Choroid plexus epithelial cell (primary cell): ENCODE measurements at places on chromosomes 3 and 15.
A peak's percentile ranks its signal among the peaks of the same experiment; 100 is the strongest.

DNA sequence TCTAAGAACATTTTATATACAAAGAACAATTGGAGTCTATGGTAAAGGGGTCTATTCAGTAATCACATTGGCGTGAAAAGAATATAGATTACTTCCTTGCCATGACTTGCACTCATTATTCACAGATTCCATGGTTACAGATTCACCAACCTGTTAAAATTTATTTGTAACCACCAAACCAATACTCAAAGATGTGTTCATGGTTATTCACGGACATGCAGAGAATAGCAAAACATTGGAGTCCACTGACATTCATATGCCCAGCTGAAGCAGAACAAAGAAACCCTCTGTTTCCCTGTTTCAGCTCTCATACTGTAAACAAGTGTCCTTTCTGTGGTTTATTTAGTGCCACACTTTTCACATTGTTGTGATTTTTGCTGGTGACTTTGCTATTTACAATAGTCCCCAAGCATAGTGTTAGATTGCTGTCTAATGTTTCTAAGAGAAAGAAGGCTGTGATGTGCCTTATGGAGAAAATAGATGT, 185.8 kb upstream of the TTC14 start:
- DNase-seq, result no peak

- no peak for DNase-seq
Measured at GRCh38 chr15:40306908-40307307, 827 bp downstream of the PLCB2 start.

GRCh38 chr3:15520185-15520584, 1.3 kb downstream of the COLQ start:
- DNase-seq, result no peak

DNA sequence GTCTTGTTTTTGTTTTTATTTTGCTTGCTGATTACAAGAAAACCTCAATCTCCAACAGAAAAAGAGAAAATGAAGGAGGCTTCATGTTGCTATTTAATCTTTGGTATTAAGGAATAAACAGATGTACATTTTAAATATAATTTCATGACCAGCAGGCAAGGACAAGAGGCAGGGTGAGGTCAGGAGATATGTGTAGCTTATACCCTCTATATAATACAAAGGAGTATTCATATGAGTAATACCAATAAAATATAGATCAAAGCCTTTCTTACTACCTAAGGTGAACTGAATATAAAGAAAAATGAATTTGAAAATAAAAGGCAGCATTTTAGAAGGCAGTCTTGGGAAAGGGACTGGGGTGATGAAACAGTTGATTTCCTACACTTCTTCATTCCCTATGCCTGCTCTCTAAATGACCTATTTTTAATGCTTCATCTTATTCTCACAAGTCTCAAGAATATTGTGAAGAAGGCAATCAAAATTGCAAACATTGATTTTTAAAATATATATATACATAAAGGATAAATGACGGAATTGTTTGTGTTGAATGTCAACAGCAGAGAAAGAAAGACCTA, 8.6 kb upstream of the CBLB start:
- DNase-seq, result no peak

- DNase-seq, result no peak
Measured at GRCh38 chr3:11845651-11846050, 1.0 kb downstream of the TAMM41 start.

GRCh38 chr15:69034352-69034751, 19.9 kb downstream of the NOX5 start:
- peak; percentile 68 for DNase-seq
